ENCODE measurements at places on chromosomes 11 and 22.

GRCh38 chr11:8811571-8811970 lies 99.4 kb upstream of the AKIP1 start:
- DNase-seq, result no peak

DNA sequence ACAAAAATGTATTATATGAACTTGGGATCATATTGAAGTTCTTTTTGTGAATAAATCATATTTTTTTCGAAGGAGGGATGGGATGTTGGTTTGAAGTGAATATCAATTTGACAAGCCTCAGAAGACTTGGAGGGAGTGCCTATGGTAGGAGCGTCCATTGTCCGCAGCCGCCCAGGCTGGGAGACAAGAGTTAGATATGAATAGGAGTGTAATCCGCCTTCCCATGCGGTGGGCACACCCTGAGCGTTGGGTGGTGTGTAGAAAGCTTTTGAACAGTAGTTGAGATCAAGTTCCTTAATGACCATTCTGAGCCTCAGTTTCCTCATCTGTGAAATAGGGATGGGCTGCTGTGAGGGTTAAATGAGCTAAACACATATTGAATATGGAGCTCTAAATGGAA lies 7.0 kb downstream of the CD82 start:
- no peak for DNase-seq

DNA sequence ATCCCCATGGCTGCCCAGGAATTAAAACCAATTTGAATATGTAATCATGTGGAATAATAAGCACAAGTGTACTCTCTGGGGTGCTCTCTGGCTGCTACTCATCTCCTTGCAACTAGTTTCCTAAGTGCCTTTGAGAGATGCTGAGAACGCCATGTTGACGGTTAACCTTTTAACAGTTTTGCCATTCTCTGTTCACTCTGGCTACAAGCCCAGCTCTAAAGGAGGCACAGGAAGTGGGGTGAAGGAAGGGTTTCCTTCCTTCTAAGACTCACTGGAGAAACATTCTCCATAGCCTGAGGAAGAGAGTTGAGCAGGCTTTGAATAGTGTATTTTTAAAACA lies 122.0 kb upstream of the ZC3H12C start:
- DNase-seq, result peak; percentile 29

- DNase-seq, result peak; percentile 90
Observed at GRCh38 chr11:12200279-12200990, 90.0 kb downstream of the MICAL2 start.

DNA sequence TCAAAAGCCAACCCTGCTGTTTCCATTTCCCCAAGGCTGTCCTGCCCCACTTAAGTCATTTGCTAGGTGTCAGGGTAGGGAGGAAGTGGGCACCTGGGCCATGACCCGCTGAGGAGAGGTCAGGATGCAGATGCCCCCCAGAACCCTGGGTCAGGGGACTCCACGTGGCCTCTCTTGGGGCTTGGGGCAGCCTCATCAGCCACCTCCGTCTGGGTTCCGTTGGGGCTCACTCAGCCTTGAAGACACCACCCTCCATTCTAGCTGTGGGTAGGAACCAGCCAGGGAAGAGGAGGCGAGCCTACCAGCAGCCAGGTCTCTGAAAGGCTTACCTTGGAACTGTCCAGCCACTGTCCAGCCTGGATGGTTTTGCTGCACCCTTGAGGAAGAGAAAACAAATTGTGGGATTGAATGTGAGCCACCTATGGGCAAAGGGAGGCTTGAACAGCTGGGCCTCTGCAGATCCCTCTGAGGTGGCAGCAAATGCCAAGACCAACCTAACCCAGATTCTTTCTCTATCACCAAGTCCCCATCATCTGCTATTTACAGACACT lies 2.5 kb downstream of the APOL4 start:
- no peak for DNase-seq

DNA sequence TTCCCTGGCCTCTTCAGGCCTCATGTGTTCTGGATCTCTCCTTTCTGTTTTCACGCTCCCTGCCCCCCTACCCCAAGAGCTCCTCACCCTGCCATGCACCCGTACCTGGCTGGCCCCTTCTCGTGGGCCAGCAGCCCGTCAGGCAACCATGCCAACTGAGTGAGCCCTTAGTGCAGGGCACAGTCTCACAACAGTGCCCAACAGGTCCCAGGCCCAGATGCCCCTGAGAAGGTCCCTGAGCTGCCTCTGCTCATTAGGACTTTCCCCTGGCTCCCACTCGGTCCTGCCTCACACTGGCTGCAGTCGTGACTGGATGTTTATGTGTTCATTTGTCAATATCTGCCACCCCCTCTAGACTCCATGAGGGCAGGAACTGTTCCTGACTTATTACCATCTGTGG lies 44.8 kb upstream of the IGSF9B start:
- no peak for DNase-seq

DNA sequence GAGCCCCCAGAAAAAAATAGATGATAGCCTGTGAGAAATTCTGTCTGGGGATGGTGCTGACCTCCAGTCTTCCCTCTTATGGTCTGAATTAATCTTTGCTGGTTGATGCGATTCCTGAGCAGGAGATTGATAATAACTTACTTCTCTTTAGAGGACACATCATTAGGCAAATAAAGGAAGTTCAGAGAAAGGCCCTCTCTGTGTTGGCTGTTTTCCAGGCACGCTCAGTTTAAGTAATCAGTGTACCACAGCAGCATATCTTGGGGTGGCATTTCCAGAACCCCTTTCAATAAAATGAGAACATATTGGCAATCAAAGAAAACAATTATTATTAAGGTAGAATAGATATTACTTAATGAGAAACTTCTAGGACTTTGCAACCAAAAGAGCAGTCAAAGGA lies 1129.3 kb upstream of the RAG2 start:
- no peak for DNase-seq

DNA sequence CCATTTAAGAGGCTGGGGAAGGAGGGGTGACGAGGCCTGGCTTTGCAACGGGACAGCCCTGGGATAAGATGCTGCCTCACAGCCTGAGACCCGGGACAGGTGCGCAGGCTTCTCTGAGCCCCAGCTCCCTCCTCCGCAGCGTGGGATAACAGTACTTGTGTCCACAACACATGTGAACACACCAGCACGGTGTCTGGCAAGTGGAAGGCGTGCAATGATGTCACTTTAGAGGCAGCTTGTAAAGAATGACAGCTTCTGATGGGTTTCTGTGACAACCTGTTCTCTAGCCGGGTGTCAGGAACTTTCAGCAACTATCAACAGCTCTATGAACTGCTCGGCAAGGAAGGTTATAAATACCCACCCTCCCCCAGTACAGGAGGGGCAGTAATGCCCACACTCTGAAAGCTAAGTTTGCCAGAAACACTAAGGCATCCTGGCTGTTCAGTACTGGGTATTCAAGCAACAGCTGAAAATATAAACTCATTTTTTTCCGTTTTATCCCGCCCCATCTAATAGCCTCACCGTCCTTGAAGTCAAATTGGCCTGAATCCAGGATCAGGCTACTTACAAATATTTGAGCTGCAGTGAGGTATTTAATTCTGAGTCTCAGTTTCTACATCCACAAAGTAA lies 59.7 kb downstream of the MYH9 start:
- no peak for DNase-seq

DNA sequence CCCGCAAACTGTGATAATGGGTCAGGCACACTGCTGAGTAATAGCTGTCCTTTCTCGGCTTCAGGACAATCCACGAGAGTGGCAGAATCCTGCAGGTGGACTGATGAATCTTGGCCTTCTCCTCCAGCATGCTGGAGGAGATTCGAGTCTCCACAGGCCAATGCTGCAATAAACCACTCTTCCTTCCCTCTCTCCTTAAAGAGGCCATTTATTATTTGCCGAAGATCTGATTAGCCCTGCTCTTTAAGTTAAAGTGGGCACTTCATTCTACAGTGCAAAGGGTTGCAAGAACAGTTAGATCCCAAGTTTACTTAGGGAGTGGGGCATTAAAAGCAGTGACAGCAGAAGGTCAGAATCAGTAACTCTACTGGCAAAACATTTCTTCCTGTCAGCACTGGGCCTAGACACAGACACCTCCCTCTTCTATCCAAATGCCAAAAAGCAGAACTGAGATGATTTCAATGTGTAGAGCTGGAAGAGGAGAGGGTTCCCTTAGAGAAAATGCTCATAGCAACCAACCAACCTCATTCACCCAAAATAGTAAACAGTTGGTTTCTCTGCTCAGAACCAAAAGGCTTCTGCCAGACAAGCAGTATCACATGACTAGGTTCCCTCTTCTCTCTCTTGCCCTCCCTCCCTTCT lies 121.7 kb downstream of the SGSM3 start:
- DNase-seq, result no peak

DNA sequence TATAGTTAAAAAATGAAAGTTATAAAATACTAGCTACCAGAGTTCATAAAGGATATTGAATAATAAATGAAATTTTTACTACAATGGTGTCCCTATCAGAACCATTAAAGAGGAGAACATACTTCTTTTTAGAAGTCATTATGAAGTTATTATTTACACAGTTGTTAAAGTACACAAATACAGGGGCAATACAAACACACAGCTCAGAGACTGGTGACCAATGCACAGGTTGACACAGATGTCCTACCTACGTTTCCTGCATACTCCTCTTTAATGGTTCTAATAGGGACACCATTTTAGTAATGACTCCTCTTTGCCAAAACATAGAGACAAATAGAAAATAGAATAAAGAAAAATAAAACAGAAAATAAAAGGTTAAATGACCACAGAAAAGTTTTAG lies 10.1 kb downstream of the NLRP10 start:
- no peak for DNase-seq

- DNase-seq, result no peak
Observed at GRCh38 chr11:17389211-17389956, 925 bp upstream of the KCNJ11 start.

GRCh38 chr11:16799890-16800289 lies 61.4 kb downstream of the C11orf58 start:
- DNase-seq, result no peak

DNA sequence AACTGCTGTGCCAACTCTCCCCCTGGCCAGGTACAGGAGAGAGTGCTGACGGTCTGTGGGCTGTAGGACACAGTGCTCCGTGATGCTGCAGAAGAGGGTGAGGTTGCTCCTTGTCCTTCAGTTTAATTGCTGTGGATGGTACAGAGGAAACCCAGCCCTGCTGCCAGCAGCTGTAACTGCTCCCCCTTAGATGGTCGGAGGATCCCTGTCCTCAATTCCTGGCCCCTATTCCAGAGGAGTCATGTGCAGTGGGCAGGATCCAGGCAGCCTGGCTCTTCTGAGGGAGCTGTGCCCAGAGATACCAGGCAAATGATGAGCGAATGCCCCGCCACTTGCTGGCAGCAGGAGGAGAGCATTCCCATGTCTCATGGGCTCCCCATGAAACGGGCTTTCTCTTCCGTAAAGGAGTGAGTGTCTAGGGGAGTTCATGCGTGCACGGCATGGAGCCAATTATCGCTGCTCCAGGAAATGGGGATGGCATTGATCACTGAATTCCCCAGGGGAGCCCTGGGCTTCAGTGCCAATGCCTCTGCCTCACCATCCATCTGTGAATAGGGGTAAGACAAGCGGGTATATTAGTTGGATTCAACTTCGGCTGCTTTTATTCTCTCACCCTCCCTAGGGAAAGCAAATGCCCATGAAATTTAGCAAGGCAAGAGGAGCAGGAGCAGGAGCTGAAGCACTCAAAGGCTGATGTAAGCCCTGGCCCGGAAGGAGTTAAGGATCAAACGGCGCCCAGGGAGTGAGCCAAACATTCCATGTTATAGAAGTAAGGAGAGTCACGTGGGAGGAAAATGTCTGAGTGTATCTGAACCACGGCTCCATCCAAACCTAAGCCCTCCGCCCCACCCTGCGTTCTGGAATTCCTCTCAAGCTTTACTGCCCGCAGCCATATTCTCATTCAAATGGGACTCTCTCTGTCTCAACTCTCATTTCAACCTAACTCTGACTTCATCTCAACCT lies 51.0 kb upstream of the CSNK2A3 start:
- DNase-seq, result peak; percentile 15

GRCh38 chr11:59954219-59954847 lies 9.5 kb upstream of the OOSP4A start:
- DNase-seq, result no peak

DNA sequence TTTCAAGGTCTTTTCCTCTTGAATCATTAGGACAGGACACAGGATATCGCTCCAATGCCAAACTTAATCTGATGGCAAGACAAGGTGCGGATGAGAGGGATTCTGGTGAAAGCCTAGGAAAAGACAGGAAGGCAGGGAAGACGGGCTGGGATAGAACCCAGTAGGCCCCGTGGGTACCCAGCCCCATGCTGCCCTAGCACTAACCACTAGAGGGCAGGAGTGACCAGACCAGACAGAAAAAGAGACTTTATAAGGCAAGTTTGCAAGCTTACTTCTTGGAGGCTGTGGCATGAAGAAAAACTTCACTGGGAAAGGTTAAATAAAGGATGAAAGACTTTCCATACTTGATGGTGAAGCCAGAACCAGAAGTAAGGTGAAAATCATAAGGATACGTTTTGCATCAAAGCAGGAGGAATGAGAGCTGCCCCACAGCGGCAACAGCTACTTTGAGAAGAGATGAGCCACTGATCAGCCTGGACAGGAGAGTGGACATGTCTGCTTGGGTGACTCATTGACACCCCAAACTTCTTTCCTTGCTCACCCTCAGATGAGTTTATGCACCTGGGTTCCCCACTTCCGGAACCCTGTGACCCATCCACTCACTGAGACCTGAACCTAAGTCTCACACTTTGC lies 39.8 kb downstream of the SYN3 start:
- peak; percentile 39 for DNase-seq

GRCh38 chr22:27149921-27150543 lies 492.6 kb downstream of the MIAT start:
- DNase-seq, result no peak

DNA sequence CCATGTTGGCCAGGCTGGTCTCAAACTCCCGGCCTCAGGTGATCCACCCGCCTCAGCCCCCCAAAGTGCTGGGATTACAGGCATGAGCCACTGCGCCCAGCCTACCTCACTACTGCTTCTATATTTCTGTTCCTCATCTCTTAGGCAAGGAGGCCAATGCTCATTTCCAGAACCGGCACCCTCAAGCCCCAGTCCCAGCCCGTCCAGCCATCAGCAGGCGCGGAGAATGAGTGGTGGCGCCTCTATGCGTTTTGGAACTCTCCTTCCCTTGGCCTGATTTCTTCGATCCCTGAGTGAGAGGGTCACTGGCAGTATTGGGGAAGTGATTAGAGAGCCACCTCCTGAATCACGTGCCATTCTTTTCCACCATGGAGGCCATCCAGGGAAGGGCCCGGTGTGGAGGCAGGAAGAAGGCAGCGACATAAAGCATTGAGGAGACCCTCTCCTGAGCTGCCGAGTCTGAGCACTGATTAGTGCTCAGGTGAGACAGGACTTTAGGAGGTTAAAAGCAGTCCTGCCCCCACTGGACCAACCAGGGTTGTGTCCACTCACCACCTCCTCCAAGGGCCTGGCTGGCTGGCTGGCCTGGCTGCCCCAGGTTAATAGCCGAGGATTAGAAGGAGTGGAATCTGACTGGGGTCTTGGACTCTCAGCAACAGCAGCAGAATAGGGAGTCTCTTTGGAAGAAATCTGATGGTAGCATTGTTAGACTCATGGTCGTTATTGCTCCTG lies 8.7 kb downstream of the GRIK4 start:
- no peak for DNase-seq

DNA sequence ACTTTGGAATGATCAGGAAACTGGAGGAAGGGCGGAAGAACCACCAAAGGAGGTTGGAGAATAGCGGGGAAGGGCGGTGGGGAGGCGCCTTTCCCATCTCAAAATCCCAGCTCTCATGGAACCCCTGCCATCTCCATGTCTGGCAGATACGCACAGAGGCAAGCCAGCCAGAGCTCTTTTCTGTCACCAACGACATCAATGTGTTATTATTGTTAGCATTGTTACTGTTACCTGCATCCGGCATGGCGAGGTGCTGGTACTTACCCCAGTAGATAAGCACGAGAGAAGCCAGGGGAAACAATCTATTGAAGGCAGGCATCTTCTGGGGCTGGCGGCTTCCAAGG lies 969 bp downstream of the SCN3B start:
- DNase-seq, result no peak

GRCh38 chr22:17774206-17774925 lies at the start of gene BID:
Gene BID, minus strand, starts transcription at chr22:17774469. Its CDS starts 24,353 bp downstream, at chr22:17750116.
- no peak for DNase-seq
